CD4-positive, alpha-beta T cell treated with Interleukin-17A for 4 hours (primary cell): ENCODE measurements at places on chromosomes 5 and 9.

GRCh38 chr9:123327697-123328100 is 28.3 kb upstream of the CRB2 start:
- no peak for DNase-seq

GRCh38 chr5:180352116-180353047 is 754 bp downstream of the GFPT2 start:
- peak; percentile 6 for DNase-seq

- no peak for DNase-seq
Observed at GRCh38 chr5:180339583-180340183, 13.5 kb downstream of the GFPT2 start.

- DNase-seq = no peak
Observed at GRCh38 chr5:67061511-67061910, 135.1 kb downstream of the CD180 start.

DNA sequence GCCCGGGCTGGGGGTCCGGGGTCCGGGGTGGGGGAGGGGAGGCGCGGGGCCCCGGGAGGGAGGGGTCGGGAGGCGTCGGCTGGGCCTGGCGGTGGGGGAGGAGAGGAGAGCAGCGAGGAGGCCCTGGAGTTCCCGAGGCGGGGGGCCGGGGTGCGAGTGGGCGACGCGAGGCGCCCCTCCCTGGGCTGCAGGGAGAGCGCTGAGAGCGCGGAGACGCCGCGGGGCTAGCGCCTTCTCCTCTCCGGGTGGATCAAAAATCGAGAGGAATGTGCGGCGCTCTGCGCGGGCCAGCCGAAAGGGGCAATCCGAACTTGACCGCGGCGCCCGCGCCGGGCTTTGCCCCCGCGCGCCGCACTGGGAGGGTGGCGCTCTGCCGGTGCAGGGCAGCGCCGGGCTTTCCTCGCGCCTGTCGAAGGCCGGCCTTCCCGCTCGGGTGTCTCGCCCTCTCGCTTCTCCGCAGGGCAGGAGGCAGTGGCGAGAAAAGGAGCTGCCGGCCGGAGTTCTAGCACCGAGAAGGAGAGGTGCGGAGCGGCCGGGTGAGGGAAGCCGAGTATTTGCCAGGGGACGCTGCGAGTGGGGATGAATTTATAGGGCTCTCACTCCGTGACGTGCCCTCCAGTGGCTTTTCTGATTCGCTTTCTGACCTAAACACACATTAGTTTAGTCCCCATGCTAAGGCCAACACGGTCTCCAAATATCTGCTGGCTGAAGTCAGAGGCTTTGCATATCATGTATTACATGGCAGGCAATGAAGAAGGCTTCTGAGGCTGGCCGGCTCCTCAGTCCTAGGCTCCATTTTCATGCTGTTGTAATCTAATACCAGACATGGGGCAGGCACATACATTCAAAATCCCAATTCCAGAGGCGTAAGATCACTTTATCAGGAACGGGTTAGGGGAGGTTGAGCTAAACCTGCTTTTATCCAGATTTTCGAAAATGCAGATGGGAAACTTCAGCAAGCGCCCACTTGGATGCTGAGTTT is 503 bp upstream of the GDNF start:
- no peak for DNase-seq

DNA sequence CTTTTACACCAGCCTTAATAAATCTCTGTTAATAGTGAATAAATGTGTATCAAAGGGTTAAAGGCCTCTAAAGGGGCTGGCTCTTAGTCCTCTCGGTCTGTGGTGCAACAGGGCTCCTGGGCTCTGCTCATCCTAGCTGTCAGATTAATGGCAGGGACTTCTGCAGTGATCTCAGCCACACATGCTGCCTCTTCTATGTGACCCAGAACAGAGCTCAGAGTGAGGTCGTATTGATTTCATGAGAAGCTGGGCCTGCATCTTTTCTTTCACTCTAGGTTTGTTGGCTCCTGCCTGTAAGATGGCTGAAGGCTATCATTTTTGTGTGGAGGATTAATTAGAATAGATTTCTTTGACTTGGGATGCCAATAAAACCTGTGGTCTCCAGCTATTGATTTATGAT is 165.0 kb upstream of the GLRA1 start:
- DNase-seq = no peak

DNA sequence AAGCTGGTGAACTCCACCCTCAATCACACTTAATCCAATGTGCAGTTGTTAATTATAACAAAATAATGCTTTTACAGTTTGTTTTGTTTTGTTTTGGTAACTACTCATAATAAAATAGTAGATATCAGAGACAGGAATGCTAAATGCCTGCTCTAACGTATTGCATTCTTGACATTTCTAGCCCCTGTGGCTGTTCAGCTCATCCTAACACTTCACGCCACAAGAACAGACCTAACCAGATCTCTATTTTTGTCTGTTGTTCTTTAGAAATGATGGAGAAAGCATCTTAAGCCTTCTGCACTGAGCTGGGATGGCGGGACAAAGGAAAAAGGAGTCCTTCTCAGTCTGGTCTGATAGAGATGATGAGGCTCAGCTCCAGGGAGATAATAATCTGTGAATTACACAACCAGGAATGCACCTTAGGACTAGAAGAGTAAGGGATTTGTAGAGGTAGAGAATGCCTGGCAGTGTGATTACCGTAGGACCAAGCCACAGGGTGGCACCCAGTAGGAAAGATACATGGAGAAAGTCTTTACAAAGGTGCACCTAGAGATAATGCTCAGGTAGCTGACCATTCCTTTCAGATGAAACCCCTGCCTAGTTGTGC is 628.8 kb downstream of the PDE4D start:
- DNase-seq = no peak

GRCh38 chr5:93611976-93612854 is 29.2 kb downstream of the NR2F1 start:
- DNase-seq = peak; percentile 26

GRCh38 chr5:133396187-133396741 is 216.1 kb downstream of the FSTL4 start:
- DNase-seq = no peak
